ENCODE measurements at places on chromosomes 4 and X. TPM values are rescaled to one million over a fixed set of nuclear protein-coding genes. Genes with fewer than 3 reads are reported as not detected.

CXXC4 gene
- polyA plus RNA-seq = 0.57 TPM

SMIM10 gene
- polyA plus RNA-seq = 6.5 TPM

TMEM271 gene
- 0.02 TPM for polyA plus RNA-seq

TMSB15C gene
- polyA plus RNA-seq = 2.3 TPM
